ENCODE measurements at places on chromosomes 4 and X.

DNA sequence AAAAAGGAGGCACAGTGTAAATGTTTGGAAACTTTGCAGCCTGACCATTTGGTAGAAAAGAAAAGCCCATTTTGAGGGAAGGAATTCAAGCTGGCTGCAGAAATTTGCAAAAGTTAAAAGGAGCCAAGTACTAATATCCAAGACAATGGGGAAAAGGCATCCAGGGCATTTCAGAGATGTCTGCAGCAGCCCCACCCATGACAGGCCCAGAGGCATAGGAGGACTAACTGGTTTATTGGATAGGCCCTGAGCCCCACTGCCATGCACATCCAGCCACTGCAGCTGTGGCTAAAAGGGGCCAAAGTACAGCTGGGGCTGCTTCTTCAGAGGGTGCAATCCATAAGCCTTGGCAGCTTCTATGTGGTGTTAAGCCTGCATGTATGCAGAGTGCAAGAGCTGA lies 104.9 kb downstream of the HS3ST1 start:
- DNase-seq = no peak

- no peak for DNase-seq
These were observed 295.0 kb upstream of the NR3C2 start for GRCh38 chr4:148737061-148737770.

DNA sequence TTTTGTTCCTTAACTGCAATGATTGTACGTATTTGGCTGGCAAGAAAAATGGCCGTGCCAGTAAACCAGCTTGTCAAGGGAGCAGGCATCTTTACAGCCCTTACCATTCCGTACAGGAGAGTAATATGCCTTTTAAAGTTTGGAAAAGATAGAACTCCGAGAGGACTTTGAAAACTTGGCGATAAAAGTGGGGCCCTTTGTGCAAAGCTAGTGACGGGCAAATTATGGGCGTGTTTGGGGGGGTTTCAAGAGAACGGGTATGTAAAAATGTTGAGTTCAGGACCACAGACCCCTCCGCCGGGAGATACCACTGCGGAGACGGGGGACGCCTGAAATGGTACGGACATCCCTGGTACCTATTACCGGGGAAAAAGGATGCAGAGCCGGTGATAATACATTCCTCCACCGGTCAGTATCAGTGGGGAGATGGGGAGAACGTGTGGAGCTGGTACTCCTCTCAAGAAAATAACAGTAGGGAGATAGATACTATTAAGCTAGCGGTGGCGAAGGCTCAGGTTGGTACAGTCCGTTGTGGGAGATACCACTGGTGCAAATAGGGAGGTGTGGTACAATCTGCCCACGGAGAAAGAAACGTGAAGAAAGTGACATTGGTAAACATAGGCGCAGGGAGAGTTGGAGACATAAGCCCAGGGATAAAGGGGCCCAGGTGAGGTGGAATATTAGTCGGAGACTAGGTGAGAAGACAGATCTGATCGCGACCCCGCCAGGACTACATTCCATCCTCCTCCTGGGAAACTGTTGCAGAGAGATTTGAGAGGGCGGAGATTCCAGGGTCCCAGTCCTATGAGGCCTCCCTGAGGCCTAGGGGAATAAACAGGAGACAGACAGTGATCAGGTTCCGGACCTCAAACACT lies 14.5 kb downstream of the SPACA5 start:
- no peak for DNase-seq

DNA sequence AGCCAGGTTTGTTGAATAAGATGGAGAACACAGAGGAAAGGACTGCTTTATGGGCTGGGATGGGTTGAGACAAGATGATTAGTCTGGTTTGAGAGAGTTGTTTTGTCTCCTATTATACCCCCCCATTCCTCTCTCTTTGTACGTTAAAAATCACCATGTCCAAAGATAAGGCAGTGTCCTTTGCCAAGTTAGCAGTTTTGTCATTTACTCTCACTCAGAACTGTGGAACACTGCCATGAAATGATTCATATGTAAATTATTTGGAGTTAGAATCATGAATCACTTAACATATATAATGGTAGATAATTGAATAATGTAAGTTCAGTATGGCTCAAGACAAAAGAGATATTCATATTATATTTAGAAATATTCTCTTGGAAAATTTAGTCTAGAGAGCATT lies 151.3 kb downstream of the DCLK2 start:
- DNase-seq = no peak

DNA sequence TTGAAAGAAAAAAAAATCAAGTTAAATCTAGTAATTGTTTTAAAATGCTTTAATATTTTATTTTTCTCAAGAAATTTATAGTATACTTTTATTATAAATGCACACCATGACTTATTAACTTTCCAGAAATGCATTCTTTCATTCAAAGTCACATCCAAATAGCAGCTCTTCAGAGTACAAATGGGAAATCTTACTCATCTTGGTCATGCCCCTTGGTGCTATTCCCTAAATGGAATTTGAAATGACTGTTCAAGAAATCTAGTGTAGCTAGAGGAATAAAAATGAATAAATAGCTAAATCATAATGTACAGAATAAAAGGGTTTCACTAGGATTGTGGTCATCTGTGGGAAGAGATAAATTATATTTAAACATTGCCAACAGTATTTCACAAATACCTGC lies 1139.7 kb downstream of the PCDH18 start:
- DNase-seq = no peak

DNA sequence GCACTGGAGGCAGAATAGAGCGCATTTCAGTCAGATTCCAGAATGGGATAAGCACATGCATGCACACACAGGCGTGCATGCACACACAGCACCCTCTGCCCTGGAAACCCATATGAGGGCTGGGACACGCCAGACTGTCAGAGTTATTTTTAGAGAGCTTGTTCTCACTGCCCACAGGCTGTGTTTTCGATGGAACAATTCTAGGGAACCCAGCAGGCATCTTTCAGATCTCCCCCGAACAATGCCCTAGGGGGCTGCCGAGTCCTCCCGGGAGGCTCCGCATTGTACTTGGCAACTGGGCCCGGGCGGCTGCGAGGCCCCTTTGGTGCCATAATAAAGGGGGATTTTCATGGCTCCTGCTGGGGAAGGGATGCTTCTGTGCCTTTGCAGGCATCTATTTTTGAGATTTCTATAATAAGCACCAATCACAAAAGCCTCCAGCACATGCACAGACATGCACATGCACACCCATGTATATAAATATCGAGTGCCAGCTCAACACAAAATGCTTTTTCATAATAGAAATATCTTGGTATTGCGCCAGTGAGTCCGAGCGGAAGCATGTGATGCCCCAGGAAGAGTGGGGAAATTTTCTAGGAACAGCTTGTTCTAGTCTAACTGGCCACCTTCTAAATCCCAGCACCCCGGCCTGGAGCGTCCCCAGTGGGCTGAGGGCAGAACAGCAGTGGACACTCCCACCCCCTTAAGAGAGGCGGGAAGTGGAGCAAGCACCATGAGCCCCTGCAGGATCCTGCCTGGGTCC lies 88.5 kb downstream of the PHKA2 start:
- DNase-seq = no peak

DNA sequence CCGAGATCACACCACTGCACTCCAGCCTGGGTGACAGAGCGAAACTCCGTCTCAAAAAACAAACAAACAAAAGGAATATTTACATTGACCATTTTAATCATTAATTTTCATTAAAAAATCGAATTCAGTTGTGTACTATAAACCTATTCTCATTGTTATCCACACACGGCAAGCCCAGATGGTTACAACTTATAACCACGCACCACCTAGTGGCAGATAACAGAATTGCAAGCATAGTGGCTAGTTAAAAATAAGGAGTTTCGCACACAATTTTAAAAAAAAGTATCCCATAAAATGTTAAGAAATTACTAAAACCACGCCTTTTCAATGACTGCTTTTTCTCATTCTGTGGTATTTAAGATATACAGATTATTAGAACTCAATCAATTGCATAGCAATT lies 25.4 kb downstream of the MBNL3 start:
- DNase-seq = peak; percentile 8

DNA sequence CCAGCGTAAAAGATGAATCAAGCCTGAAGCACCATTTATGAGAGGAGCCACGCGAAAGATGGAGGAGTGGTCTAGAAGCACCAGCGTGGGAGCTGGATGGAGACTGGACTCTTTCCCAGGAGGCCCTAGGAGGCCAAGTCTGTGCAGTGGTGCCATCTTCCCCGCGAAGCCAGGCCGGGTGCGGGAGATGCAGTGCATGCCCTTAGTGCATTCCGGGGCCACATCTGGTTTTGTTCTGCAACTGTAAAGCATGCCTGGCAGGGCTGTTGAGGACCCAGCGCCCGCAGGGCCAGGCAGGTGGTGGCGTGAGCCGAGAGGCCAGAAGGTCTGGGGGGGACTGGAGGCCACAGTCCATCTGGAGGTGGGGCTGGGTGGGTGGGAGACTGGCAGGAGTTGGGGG lies 78.6 kb upstream of the ADRA2C start:
- DNase-seq = no peak

DNA sequence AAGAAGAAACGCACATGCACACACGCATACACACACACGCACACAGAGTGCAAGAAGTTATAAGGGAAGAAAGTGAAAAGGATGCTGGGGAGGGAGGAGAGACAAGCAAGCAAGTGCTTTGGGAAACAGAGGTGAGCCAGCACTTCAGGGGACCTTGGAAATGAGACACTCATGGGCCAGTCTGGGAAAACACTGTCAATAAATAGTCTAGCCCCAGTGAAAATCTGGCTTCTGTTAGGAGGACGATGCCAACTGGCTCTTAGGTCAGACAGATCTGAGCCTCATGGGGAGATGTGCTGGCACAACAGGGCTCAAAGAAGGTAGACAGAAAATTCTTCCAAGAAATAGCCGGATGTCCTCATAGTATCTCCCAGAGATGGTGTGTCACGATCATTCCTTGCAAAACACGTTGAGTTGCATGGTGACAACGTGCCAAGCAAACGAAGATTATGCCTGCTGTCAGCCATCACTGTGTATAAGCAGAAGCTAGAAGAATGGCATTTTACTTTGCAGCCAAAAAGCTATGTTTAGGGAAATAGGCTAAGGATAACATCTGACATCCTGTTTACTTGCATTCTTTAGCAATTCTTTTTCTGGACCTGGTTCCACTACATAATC lies 557 bp upstream of the ARHGEF6 start:
- no peak for DNase-seq

DNA sequence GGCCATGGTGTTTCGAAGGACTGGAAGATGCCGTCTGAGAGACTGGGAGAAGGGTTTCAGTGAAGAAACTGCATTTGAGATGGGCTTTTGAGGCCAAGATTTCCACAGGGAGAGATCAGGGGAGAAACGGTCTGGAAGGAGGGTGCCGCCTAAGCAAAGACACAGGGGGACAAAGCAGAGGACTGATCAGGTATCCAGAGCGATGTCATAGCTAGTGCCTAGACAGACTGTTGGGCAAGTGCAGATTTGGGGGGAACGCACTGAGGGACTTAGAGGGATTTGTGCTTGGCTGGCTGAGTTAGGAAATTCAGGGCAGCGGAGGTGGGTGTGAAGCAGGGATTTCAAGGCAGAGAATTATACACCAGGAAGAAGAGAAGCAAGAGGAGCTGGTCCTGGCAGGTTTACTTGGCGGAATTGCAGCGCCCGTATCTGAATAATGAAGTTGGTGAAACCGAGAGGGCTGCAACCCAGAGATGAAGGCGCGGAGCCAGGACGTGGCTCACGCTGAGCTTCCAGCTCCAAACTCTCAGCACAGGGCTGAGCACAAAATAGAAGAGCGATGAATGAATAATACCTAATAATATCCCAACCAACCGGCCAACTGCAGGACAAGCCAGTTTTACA lies 106.9 kb downstream of the MAML3 start:
- DNase-seq = no peak

DNA sequence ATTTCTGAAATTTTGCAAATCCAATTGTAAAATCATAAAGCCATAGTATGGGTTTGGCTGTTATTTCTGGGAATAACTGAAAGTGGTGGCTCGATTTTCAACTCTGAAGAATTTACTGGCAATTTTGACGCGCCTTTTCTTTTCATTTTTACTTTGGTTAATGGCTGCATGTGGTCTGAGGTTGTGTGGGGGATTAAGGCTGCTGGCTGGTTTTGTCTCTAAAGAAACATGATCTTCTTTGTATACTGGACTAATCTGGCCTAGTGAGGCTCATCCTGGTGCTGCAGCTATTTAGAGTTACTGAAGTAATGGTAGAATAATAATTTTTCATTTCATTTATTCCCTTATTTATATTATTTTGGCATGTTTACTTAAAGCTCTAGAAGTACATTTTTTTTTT lies 164.0 kb downstream of the RNF150 start:
- DNase-seq = no peak

Data from HCT116 (cell line).